ENCODE measurements at places on chromosomes 3 and 15. TPM values are rescaled to one million over a fixed set of nuclear protein-coding genes. Genes with fewer than 3 reads are reported as not detected.

DNA sequence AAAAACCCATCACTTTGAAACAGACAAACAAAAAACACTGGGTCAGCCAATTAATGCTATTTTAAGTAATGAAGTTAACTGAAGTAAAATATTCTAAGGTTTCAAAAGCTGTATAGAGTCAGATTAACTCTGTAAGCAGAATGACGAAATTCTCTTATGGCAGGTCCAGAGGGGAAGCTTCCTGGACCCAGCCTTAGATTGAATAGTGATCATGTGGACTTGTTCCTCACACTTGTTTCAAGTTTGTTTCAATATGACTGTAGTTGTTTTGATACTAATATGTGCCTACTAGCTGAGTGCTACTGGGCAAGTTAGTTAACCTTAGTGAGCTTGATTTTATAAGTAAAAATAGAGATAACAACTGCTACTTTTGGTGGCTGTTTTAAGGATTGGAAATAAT, 32.6 kb downstream of the PLS1 start:
- no peaks in the 10 kb centered on the region for H3K4me1 ChIP-seq
- no peak overlapping the region for H3K4me3 ChIP-seq
- no peak for DNase-seq
- H3K27ac ChIP-seq, result no peak overlapping the region
- H3K27me3 ChIP-seq, result no peaks in the 10 kb centered on the region

Gene TTC21A
- total RNA-seq, result 8.1 TPM

- no peak for DNase-seq
- no peak overlapping the region for H3K27ac ChIP-seq
- H3K4me1 ChIP-seq, result peaks cover 21% of the 10 kb centered on the region
- H3K36me3 ChIP-seq, result peaks cover 14% of the 10 kb centered on the region
Observed at GRCh38 chr3:44359146-44359751, 20.7 kb downstream of the TCAIM start.

DNA sequence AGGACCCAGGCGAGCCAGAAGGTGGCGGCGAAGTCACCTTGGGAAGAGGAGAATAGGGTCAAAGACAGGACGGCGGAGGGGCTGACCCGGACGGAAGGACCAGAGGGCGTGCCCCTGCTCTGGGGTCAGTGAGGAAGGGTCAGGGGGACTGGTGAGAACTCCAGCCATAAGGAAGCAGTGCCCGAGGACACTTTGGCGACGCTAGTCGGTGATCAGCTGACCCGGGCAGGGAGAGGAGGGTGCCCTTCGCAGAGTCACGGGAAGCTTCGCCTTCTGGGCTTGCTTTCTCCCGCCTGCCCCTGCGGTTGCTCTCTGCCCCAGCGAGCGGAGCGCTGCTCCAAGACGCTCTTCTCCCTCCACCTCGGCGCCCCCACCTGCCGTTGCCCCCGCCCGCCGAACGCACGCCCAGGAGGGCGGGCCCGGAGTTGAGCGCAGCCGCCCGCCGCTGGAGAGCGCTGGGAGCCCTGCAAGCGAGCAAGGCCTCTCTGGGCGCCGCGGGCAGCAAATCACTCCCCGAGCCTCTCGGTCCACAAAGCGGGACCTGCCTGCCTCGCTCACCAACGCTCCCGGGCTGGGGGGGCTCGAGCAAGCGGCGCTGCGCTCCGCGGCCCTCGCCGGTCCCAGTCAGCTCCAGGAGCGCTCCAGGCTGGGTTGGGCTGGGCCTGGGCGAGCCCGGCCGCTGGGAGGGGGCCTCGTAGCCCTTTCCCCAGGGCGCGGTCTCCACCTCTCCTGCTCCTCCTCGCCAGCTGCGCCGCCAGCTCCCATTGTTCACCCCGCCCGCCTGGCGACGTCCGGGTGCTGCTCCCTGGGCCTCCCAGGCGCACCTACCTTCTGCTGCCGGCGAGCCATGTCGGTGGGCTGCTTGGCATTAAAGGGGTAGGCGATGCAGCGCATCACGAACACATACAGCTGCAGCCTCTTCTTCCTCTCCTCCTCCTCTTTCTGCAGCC, 1.2 kb downstream of the CADPS start:
- peaks cover 9% of the 10 kb centered on the region for H3K4me1 ChIP-seq
- DNase-seq, result peak; percentile 85
- peaks cover 2% of the 10 kb centered on the region for H3K36me3 ChIP-seq
- peaks cover 60% of the 10 kb centered on the region for H3K27me3 ChIP-seq
- H3K4me3 ChIP-seq, result peak overlapping the region; percentile 64

Gene LRRK1
- 11.3 TPM for total RNA-seq

GRCh38 chr3:163048881-163049280, 1552.3 kb downstream of the OTOL1 start:
- no peak overlapping the region for H3K27ac ChIP-seq
- no peaks in the 10 kb centered on the region for H3K4me1 ChIP-seq
- no peaks in the 10 kb centered on the region for H3K27me3 ChIP-seq
- no peak overlapping the region for H3K4me3 ChIP-seq
- no peak for DNase-seq

Data from chondrocyte (in vitro differentiated cells).